ENCODE measurements at places on chromosomes 1 and 21.

GRCh38 chr1:239868058-239868832, 223.4 kb upstream of the FMN2 start:
- no peak for DNase-seq

GRCh38 chr1:13560541-13560940, 23.1 kb upstream of the PDPN start:
- DNase-seq, result no peak

DNA sequence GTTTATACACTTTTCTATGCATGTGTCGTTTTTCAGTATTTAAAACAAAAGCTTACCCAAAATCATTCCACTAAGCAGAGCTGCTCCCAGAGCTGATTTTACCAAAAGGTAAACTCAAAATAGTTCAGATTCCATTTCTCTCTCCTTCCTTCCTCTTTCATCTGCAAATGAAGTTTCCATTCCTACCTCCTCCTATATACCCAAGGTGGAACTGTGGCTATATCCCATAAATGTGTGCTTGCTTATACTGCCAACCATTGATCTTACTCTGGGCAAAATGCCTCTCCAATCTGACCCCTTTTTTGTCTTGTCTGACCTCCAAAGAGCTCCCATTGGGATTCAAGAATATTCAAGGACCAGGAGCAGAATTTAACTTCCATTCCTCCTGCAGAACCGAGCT, 9.5 kb downstream of the OLFML2B start:
- no peak for DNase-seq

- peak; percentile 3 for DNase-seq
Measured at GRCh38 chr1:11784993-11785769, 20.6 kb downstream of the MTHFR start.

GRCh38 chr1:117089996-117090395, 29.9 kb downstream of the TTF2 start:
- no peak for DNase-seq

DNA sequence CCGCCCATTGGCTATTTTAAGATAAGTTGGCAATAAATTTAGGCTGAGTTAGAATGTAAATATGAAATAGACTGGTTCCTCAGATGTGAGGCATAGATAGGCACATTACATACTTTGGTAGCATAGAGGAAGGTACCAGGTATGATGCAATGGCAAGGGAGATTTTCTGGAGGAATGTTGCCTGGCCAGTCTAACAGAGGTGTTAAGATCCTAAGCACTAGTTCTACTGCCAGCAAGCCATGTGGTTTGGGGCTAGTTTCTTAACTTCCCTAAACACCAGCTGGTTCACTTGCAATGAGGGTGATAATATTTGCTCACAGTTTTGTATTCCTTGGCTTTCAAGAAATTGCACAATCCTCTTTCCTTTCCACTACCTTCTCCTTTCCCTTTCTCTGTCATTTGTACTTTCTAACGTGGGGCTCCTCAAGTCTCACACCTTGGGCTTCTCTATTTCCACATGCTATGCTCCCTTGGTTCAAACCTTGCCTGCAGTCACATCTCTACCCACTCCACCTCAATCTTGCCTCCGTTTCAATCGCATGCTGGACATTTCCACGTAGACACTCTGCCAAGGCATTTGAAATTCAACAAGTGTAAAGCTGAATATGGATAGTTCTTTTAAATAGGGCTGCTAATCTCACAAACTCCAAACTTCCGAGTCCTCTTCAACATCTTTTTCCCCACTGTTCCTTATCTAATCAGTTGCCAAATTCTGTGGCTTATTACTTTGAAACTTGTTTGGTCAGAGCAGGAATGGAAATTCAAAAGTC, 4.7 kb upstream of the CD55 start:
- peak; percentile 14 for DNase-seq

- DNase-seq, result peak; percentile 16
Measured at GRCh38 chr1:240190881-240191401, 99.3 kb downstream of the FMN2 start.

DNA sequence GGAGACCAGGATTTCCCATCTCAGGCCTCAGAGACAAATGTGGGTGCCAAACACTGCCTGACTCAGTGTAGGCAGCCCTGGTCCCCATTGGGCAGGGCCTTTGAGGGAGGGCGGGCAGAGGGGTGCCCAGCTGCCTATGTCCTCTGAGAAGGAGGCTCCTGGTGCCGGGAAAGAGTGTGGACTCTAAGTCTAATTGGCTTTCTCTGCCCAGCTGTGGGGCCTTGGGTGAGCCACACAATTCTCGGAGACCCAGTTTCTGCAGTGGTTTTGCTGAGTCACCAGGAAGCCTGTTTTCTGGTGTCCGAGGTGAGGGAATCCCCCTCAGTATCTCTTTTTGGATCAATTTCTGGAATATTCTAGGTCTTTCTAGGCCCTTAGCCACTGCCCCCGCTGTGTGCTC, 35.3 kb upstream of the ACTL8 start:
- DNase-seq, result no peak

DNA sequence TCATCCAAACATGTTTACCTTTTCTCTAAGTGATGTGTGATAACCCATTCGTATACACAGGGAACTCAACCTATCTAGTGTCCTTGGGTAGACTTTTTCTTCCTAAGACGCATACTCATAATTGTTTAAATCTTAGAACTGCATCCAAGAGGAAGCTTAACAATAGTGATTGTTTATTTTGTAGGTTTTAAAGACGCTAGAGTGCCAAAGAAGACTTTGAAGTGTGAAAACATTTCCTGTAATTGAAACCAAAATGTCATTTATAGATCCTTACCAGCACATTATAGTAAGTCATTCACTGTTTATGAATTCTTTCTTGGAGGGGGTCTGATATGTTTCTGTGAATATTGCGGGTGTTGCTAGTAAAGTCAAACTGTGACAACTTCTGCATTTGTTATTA, 25.4 kb downstream of the PLA2G4A start:
- no peak for DNase-seq

DNA sequence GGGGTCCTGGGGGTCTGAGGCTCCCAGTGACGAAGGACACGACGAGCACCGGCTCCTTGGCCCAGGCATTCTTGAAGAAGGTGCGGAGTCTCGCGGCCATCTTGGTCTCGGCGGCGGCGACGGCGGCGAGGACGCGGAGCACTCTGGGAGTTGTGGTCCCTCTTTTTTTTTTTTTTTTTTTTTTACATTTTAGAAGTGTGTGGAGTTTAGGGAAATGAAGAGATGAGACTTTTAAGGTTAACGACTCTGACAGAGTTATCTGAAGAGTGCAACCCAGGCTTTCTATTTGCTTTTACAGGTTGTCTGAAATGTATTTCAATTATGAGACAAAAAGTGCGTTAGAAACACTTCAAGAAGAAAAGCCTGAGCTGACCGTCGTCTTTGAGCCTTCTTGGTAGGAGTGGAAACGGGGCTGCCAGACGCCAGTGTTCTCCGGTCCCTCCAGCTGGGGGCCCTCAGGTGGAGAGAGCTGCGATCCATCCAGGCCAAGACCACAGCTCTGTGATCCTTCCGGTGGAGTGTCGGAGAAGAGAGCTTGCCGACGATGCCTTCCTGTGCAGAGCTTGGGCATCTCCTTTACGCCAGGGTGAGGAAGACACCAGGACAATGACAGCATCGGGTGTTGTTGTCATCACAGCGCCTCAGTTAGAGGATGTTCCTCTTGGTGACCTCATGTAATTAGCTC, 9.7 kb downstream of the OR2B11 start:
- no peak for DNase-seq

DNA sequence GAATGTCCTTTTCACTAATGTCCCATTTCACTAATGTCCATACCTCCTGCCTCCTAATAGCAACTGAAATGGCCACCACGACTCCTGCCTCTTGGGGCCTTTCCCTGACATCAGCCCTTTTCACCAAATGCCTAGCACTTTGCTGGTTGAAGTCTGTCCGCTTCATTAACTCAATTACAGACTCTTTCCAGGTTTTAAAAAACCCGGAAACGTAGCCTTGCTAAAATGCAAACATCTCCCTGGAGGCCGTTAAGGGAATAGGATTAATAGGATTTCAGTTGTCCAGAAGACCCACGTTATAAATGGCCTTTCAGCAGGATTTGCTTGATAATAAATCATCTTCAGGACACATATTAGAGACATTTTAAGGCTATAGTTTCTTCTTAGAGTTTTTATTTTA, 25.7 kb upstream of the ERO1B start:
- DNase-seq, result no peak

DNA sequence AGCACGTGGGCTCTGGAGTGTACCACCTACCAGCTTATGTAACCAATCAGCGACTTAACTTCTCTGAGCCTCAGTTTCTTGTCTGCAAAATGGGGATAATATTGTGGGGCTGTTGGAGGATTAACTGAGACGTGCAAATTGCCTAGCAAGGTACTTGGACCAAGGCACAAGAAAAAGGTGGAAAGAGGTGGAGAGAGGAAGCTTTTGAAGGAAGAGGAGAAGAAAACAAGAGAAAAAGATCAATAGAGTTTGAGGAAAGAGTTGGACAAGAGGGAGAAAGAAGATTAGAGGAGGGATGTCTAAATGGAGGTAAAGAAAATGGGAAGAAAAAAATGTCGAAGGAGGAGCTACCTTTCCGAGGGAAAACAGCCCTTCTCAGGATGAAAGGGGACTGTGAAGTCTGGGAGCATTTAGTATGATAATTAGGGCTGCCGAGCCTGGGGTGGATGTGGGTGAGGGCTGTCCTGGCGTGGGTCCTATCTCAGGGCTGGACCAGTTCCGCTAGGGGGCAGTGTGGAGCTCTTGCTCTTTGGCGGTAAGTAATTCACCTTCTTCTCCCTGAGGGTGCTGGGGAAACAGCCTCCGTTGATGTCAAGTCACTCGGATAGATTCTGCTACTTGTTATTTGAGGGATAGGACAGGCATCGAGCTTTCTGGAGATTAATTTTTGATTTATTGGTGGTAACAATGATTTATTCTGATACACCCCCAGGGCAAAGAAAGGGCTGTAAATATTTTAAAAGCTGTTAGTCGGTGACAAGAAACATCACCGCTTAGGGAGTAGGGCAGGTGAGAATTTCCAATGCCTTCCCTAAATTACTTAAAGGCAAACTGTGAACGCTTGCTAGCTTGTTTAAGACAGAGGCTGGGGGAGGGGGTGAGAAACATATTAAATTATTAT, 79.0 kb upstream of the NFASC start:
- no peak for DNase-seq

DNA sequence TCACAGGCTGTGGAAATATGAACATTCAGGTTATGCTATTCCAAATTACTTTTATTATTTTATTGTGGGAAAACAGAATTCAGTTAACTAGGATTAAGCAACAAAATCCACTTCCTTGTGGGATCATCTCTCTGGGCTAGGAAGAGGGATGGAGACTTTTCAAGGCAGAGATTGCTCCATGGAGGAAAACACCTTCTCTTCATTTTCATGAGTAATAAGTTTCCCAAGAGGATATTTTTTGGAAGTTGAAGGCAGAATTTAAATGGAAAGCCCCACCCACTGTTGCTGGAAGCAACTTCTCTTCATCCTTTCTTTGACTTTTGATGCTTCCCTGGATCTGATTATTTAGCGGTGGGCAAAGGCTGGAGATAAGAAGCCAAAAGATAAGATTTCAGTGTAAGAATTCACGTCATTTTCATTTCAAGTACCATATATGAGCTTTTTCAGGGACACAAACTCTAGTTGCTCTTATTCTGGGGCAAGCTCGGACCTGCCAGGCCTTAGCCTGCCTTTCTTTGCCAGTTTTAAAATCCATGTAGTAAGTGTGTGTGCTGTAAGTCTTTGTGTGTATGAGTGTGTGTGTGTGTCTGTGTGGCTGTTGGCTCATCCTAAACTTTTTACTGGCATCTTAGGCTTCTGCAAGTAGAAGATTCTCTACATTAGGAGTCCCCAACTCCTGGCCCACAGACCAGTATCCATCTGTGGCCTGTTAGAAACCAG, 11.7 kb upstream of the IL24 start:
- DNase-seq, result no peak

DNA sequence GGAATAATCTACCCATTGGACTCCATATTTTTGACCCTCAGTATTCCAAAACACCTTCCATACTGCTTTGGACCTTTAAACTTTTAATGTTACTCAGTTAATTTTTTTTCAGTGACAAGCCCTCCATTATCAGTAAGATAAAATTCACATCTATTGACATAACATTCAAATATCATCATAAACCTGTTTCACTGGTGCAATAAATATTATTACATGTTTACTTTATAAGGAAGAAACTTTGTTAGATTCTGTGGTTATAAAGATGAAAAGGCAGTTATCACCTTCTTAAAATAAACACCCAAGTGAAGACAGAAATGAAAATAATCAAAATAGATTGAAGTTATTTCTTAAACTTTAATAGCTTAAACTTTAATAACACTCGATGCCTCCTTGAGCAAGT, 758.5 kb upstream of the ADGRL2 start:
- no peak for DNase-seq

- no peak for DNase-seq
Measured at GRCh38 chr1:160827418-160827817, 31.4 kb downstream of the LY9 start.

DNA sequence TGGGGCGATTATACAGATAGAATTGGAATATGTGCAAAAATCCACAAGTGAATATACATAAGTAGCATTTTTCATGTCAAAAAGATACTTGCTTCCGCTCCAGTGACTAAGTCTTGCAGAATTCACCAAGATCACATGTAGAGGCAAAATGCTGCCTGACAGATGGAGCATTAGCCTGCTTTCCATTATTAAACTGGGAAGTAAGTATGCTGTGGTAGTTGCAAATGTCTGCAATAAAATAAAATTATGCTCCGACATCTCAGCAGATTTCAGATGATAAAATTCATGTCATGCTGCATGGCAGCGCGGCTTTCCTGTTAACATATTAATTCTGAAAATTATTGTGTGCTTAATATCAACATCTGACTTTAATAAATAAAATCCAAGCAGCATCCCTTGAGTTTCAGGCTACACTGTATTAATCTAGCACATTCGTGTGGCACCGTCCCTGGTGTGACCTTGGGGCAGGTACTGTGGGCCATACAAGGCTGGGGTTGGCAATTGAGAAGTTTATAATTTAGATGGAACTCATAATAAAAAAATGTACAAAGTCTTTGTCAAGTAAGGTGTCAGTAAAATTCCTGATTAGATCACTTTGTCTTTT, 366.4 kb upstream of the ZP4 start:
- DNase-seq, result no peak

GRCh38 chr1:226985839-226986463, 45.9 kb downstream of the COQ8A start:
- DNase-seq, result no peak

DNA sequence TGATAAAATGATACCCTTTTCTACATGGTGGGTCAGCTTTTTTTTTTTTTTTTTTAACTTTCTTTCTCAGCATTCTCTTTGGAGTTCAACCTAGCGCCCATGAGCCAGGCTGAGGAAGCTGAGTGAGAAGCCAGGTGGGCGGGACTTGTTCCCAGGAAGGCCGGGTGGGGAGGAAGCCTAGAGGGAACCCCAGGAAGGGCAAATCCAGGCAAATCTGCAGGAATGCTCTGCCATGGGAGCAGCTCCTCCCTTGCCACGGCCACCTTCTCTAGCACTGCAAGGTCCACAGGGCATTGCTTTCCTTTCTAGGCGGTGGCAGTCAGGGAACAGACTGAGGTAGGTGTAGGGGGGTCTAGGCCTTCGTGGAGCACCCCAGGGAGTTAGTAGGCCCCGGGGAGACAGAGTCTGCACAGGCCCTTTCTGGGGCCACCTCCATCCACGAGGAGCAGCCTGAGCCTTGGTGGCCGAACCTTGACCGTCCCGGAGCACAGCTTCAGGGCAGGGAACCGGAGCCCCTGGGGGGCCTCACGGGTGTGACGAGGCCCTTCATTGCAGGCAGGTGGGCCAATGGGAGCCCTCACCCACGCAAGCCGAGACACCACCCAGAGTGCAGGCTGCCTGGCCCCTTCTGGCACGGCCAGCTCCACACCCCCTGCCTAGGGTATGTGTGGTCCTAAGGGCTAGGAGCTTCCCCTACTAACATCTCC, 18.2 kb upstream of the CCDC27 start:
- no peak for DNase-seq
